ENCODE measurements at places on chromosomes 3 and 15. TPM values are rescaled to one million over a fixed set of nuclear protein-coding genes. Genes with fewer than 3 reads are reported as not detected.
A peak's percentile ranks its signal among the peaks of the same experiment; 100 is the strongest.

HTR3E gene
- total RNA-seq = not detected

XCR1 gene
- total RNA-seq = not detected

KCNAB1 gene
- 3.9 TPM for total RNA-seq

INSYN1 gene
- total RNA-seq = 5.6 TPM

MASP1 gene
- total RNA-seq = 172 TPM

ATP13A5 gene
- total RNA-seq = not detected

GRCh38 chr3:73137736-73138403, 76.4 kb downstream of the EBLN2 start:
- no peak overlapping the region for H3K27ac ChIP-seq
- H3K27me3 ChIP-seq = no peaks in the 10 kb centered on the region
- no peaks in the 10 kb centered on the region for H3K36me3 ChIP-seq
- DNase-seq = no peak
- no peak overlapping the region for H3K4me3 ChIP-seq

DNA sequence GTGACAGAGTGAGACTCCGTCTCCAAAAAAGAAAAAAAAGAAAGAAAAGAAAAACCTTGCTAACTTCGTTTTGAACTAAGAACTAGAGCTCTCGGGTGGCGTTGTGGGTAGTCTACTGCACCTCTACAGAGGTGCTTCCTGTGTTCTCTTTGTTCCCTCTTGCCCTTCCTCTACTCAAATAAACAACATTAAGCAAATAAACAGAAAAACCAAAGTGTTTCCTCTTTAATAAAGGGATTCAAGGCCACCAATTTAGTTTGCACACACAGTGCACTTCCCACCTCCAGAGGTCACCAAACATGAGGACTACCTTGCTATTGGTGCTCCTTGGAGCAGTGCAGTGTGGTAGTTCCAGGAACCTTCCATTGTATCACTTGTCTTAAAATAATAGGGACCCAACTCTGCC, 354.2 kb upstream of the TBL1XR1 start:
- H3K27me3 ChIP-seq = no peaks in the 10 kb centered on the region
- H3K27ac ChIP-seq = no peak overlapping the region
- peaks cover 11% of the 10 kb centered on the region for H3K4me1 ChIP-seq
- H3K4me3 ChIP-seq = no peak overlapping the region

- H3K4me3 ChIP-seq = no peak overlapping the region
- no peak overlapping the region for H3K27ac ChIP-seq
- no peaks in the 10 kb centered on the region for H3K36me3 ChIP-seq
Observed at GRCh38 chr3:14213066-14213774, 34.6 kb downstream of the LSM3 start.

GRCh38 chr3:7309641-7310102, 448.8 kb downstream of the GRM7 start:
- no peak overlapping the region for H3K4me3 ChIP-seq
- no peaks in the 10 kb centered on the region for H3K27me3 ChIP-seq
- H3K36me3 ChIP-seq = no peaks in the 10 kb centered on the region
- DNase-seq = no peak
- H3K4me1 ChIP-seq = no peaks in the 10 kb centered on the region

DNA sequence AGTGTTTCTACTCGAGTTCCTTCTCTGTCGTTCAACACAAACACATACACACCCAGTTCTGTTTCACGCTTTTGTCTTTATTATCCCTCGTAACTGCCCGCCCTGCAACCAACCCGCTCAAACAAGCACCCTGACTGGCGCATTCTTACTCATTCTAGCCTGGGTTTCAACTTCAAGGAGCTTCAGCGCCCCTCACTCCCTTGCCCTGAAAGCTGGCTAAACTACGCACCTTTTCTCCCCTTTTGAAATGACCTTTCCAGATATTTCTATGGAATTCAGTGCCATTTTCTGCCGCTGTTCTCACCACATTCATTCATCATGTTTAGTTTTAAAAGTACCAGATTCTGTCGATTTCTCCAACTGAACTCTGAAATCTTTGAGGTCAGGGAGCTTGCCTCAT, 653 bp upstream of the MFSD1 start:
- peak overlapping the region; percentile 86 for H3K4me3 ChIP-seq
- H3K27ac ChIP-seq = peak overlapping the region; percentile 85
- no peaks in the 10 kb centered on the region for H3K36me3 ChIP-seq
- DNase-seq = no peak
- no peaks in the 10 kb centered on the region for H3K27me3 ChIP-seq
- peaks cover 43% of the 10 kb centered on the region for H3K4me1 ChIP-seq

GRCh38 chr3:46162975-46163555, 45.0 kb downstream of the CCR1 start:
- H3K4me1 ChIP-seq = no peaks in the 10 kb centered on the region
- H3K4me3 ChIP-seq = no peak overlapping the region
- DNase-seq = no peak
- H3K27me3 ChIP-seq = no peaks in the 10 kb centered on the region
- H3K27ac ChIP-seq = no peak overlapping the region

DNA sequence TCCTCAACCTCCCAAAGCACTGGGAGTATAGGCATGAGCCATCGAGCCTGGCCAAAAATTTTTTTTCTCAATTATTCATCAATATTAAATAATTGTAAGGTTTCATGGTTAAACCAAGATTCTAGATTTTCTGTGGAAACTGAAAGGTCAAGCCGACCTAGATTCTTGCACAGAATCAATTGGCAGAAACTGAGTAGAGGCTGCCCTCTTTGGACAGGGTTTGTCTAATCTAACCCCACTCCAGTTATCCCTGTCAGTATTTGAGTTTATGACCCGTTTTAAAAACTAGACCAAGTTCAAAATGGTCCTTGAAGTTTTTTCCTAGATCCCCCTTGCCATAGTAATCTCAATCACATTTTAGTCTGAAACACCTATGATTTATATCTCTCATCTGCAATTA, 8.6 kb upstream of the ADAM10 start:
- no peak overlapping the region for H3K4me3 ChIP-seq
- no peak overlapping the region for H3K27ac ChIP-seq
- H3K36me3 ChIP-seq = no peaks in the 10 kb centered on the region

GRCh38 chr3:151428386-151428785, 32.5 kb downstream of the IGSF10 start:
- H3K4me3 ChIP-seq = no peak overlapping the region
- no peaks in the 10 kb centered on the region for H3K4me1 ChIP-seq
- H3K27ac ChIP-seq = no peak overlapping the region
- H3K36me3 ChIP-seq = no peaks in the 10 kb centered on the region
- no peaks in the 10 kb centered on the region for H3K27me3 ChIP-seq

- H3K4me1 ChIP-seq = no peaks in the 10 kb centered on the region
- H3K36me3 ChIP-seq = no peaks in the 10 kb centered on the region
- no peaks in the 10 kb centered on the region for H3K27me3 ChIP-seq
- no peak overlapping the region for H3K4me3 ChIP-seq
- H3K27ac ChIP-seq = no peak overlapping the region
- no peak for DNase-seq
Observed at GRCh38 chr3:178718995-178719635, 182.9 kb downstream of the KCNMB2 start.

GRCh38 chr3:96070678-96071077, 743.7 kb upstream of the EPHA6 start:
- DNase-seq = no peak
- H3K27ac ChIP-seq = no peak overlapping the region
- no peaks in the 10 kb centered on the region for H3K27me3 ChIP-seq
- no peaks in the 10 kb centered on the region for H3K4me1 ChIP-seq
- H3K36me3 ChIP-seq = no peaks in the 10 kb centered on the region
- no peak overlapping the region for H3K4me3 ChIP-seq

GRCh38 chr15:94417501-94418293, 186.3 kb downstream of the MCTP2 start:
- H3K4me3 ChIP-seq = no peak overlapping the region
- no peak overlapping the region for H3K27ac ChIP-seq
- DNase-seq = no peak

- peak overlapping the region; percentile 90 for H3K27ac ChIP-seq
- peaks cover 31% of the 10 kb centered on the region for H3K4me1 ChIP-seq
- H3K36me3 ChIP-seq = no peaks in the 10 kb centered on the region
- peak overlapping the region; percentile 48 for H3K4me3 ChIP-seq
- no peaks in the 10 kb centered on the region for H3K27me3 ChIP-seq
Observed at GRCh38 chr3:141797819-141798447, 34.7 kb downstream of the GRK7 start.

DNA sequence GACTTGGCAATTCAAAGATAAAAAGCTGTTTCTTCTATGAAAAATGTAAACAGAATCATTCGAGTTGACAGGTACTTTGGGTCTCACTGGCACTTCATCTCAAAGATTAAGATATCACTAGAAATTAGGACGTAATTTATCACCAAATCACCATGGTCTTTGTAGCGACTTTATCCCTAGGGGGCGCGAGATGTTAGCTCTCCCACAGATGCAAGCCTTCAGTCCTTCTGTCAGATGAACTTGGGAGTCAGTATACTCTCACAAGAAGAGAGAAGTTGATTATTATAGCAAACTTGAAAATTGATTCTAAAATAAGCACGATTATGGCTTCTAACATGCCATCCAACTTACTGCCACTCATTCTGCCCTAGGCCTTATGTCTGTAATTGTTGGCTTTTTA, 150.3 kb downstream of the ALCAM start:
- H3K27ac ChIP-seq = no peak overlapping the region
- no peaks in the 10 kb centered on the region for H3K27me3 ChIP-seq

DNA sequence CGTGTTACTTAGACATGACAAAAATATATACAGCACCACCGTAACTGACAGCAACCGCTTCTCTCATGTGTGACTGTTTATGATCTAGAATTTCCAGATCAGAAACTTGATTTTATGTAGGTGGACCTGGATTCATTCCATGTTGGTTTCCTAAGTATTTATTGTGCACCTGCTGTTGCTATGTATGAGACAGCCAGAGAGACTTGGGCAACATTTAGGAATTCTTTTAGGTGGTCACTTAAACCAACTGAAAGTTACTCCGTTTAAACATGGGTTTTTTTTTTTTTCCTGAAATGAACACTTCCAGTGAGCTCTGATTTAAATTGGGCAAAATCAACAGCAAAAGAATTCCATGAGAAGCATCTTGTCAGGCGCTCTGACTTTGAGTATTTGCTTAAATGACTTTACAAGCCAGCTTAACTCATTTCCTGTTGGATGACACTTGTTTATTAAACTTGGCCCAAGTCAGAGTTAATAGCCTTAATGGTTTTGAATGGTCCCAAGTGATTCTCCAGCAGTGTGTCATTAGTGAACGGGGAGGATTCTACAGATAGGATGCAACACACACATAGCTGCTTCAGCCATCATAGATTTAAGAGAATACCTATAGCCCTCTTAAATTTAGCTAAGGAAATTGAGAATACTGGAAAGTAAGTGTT, 31.8 kb downstream of the MITF start:
- H3K27ac ChIP-seq = no peak overlapping the region
- DNase-seq = no peak
- peaks cover 83% of the 10 kb centered on the region for H3K4me1 ChIP-seq
- H3K36me3 ChIP-seq = no peaks in the 10 kb centered on the region

- no peaks in the 10 kb centered on the region for H3K27me3 ChIP-seq
- H3K36me3 ChIP-seq = no peaks in the 10 kb centered on the region
- peak; percentile 77 for DNase-seq
- H3K4me3 ChIP-seq = no peak overlapping the region
- H3K4me1 ChIP-seq = peaks cover 19% of the 10 kb centered on the region
- H3K27ac ChIP-seq = no peak overlapping the region
Observed at GRCh38 chr3:133820889-133821675, 15.5 kb downstream of the SRPRB start.

GRCh38 chr3:188491276-188491687, 337.3 kb downstream of the LPP start:
- no peak for DNase-seq
- H3K36me3 ChIP-seq = no peaks in the 10 kb centered on the region
- H3K4me3 ChIP-seq = no peak overlapping the region

DNA sequence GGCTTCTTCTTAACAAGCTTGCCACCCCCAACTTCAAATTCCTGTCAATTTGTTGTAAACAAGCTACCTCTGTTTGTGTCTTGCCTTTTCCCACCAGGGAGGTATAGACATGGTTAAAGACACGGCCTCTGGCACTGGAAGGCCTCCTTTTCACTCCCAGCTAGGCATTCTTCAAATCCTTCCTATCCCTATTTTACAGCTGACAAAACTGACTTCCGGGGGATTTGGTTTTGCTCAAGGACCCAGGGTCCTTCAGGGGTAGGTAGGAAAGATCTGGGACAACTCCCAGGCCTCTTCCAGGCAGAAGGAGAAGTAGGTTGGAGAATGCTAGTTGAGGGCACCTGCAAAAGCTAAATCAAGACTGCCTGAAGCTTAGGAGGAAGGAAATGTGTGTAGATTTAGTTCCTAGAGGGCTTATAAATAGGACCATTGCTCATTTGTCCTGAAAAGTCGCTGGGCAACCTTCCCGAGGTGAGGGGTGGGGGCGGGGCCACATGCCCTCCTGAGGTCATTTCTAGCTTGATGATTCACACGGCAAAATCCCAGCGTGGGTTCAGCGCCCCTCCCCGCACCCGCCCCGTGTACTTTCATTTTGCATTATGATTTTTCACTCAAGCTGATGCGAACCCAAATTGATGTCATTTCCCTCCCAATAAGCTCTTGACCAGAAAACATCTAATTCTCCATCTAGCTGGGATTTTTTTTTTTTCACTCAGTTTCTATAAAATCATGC, 365.5 kb downstream of the SHQ1 start:
- H3K4me1 ChIP-seq = peaks cover 13% of the 10 kb centered on the region
- no peaks in the 10 kb centered on the region for H3K27me3 ChIP-seq
- H3K36me3 ChIP-seq = no peaks in the 10 kb centered on the region
- DNase-seq = no peak

GRCh38 chr15:40379853-40380252, 2.7 kb upstream of the KNSTRN start:
- no peaks in the 10 kb centered on the region for H3K27me3 ChIP-seq
- H3K27ac ChIP-seq = no peak overlapping the region
- peaks cover 24% of the 10 kb centered on the region for H3K4me1 ChIP-seq
- H3K4me3 ChIP-seq = no peak overlapping the region

- peaks cover 9% of the 10 kb centered on the region for H3K4me1 ChIP-seq
- H3K27ac ChIP-seq = peak overlapping the region; percentile 42
- H3K36me3 ChIP-seq = peaks cover 17% of the 10 kb centered on the region
- no peaks in the 10 kb centered on the region for H3K27me3 ChIP-seq
Observed at GRCh38 chr15:43440721-43441281, 52.2 kb downstream of the TP53BP1 start.

GRCh38 chr15:40838756-40839155, 5.1 kb upstream of the SPINT1 start:
- H3K36me3 ChIP-seq = no peaks in the 10 kb centered on the region
- no peak overlapping the region for H3K4me3 ChIP-seq
- H3K27ac ChIP-seq = no peak overlapping the region

GRCh38 chr15:96336596-96337364, 6.3 kb downstream of the NR2F2 start:
- H3K36me3 ChIP-seq = no peaks in the 10 kb centered on the region
- peak overlapping the region; percentile 85 for H3K4me3 ChIP-seq
- no peak for DNase-seq
- H3K4me1 ChIP-seq = peaks cover 4% of the 10 kb centered on the region

GRCh38 chr3:98209244-98209643, 42.7 kb downstream of the OR5H15 start:
- no peaks in the 10 kb centered on the region for H3K36me3 ChIP-seq
- H3K27ac ChIP-seq = no peak overlapping the region
- no peak overlapping the region for H3K4me3 ChIP-seq

- no peaks in the 10 kb centered on the region for H3K36me3 ChIP-seq
- no peak overlapping the region for H3K4me3 ChIP-seq
- no peaks in the 10 kb centered on the region for H3K27me3 ChIP-seq
- H3K27ac ChIP-seq = no peak overlapping the region
- DNase-seq = no peak
Observed at GRCh38 chr3:54968546-54969172, 40.8 kb upstream of the LRTM1 start.

- H3K27ac ChIP-seq = no peak overlapping the region
- no peak for DNase-seq
- no peaks in the 10 kb centered on the region for H3K27me3 ChIP-seq
- H3K4me3 ChIP-seq = no peak overlapping the region
- no peaks in the 10 kb centered on the region for H3K36me3 ChIP-seq
Observed at GRCh38 chr3:12974819-12975218, 98.4 kb downstream of the IQSEC1 start.

GRCh38 chr15:52262364-52262763, 33.2 kb downstream of the MYO5C start:
- H3K27ac ChIP-seq = peak overlapping the region; percentile 43
- no peaks in the 10 kb centered on the region for H3K36me3 ChIP-seq
- H3K4me1 ChIP-seq = peaks cover 5% of the 10 kb centered on the region
- no peak for DNase-seq
